Lung (tissue), 17 donors: ENCODE measurements at places on chromosomes 7 and 10. TPM values are rescaled to one million over a fixed set of nuclear protein-coding genes. Genes with fewer than 3 reads are reported as not detected.

Gene NEUROG3
- polyA plus RNA-seq: not detected

Gene PALD1
- polyA plus RNA-seq: 10.5 TPM

Gene SLC25A13
- 16.1 TPM for polyA plus RNA-seq

Gene ARHGAP21
- 19.9 TPM for polyA plus RNA-seq

Gene STRIP2
- polyA plus RNA-seq: 2.1 TPM

Gene ANKRD16
- 5.0 TPM for polyA plus RNA-seq

Gene ST8SIA6
- polyA plus RNA-seq: 1.8 TPM

Gene CHAT
- not detected for polyA plus RNA-seq

Gene NCF1
- 91.9 TPM for polyA plus RNA-seq

Gene CNTNAP2
- 0.18 TPM for polyA plus RNA-seq

Gene SORCS1
- polyA plus RNA-seq: 0.04 TPM

Gene VPS37D
- polyA plus RNA-seq: 1.3 TPM

Gene SLC13A1
- polyA plus RNA-seq: not detected

Gene IQUB
- 1.2 TPM for polyA plus RNA-seq

Gene ACBD7
- polyA plus RNA-seq: 0.35 TPM

Gene AKR1C4
- polyA plus RNA-seq: not detected

Gene VAX1
- not detected for polyA plus RNA-seq

Gene FAM237B
- not detected for polyA plus RNA-seq

Gene MSANTD7
- polyA plus RNA-seq: 2.2 TPM
